ENCODE measurements at places on chromosomes 13 and 19. TPM values are rescaled to one million over a fixed set of nuclear protein-coding genes. Genes with fewer than 3 reads are reported as not detected.
A peak's percentile ranks its signal among the peaks of the same experiment; 100 is the strongest.

GRCh38 chr13:46389457-46390451 lies 2.7 kb upstream of the RUBCNL start:
- no peak for DNase-seq

- DNase-seq: no peak
These were observed 11.1 kb downstream of the DDA1 start for GRCh38 chr19:17320435-17320834.

GRCh38 chr13:94140511-94140910 lies 339.0 kb downstream of the DCT start:
- DNase-seq: peak; percentile 29

DNA sequence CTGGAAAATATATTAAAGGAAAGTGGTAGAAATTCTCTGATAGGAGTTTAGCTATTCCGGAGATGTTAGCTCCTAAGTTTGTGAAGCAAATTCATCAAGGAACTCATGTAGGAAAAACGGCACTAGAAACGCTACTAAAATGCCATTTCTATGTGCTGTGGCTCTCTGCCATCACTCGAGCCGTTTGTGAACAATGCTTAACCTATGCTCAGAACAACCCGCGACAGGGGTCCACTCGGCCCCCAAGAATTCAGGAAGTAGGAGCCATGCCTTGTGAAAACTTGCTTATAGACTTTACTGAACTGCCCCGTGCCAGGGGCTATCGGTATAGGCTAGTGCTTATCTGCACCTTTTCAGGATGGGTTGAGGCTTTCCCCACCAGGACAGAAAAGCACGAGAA lies 14.2 kb upstream of the SLC15A1 start:
- no peak for DNase-seq

DNA sequence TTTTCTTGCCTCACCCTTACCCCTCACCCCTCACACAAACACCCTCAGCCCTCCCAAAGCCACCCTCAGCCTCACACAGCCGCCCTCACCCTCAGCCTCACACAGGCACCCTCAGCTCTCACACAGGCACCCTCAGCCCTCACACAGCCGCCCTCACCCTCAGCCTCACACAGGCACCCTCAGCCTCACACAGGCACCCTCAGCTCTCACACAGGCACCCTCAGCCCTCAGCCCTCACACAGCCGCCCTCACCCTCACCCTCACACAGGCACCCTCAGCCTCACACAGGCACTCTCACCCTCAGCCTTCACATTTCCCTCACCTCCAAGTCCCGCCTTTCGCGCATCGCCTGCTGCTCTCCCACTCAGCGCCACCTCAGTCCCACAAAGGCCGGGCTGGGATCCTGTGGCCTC lies 287 bp upstream of the ZSCAN22 start:
- DNase-seq: no peak

GRCh38 chr19:33947265-33947964 lies 150.7 kb downstream of the KCTD15 start:
- no peak for DNase-seq

GRCh38 chr13:69204620-69205019 lies 903.0 kb upstream of the ATXN8OS start:
- no peak for DNase-seq

GRCh38 chr13:112782429-112783010 lies 92.7 kb downstream of the ATP11A start:
- DNase-seq: no peak

GRCh38 chr13:59901191-59901590 lies 262.5 kb downstream of the DIAPH3 start:
- no peak for DNase-seq

Gene MTUS2
- total RNA-seq: 0.25 TPM

Gene ZNF761
- total RNA-seq: 12.6 TPM

Gene LRFN3
- total RNA-seq: 5.6 TPM
